ENCODE measurements at places on chromosomes 16 and 17. TPM values are rescaled to one million over a fixed set of nuclear protein-coding genes. Genes with fewer than 3 reads are reported as not detected.

TNFRSF13B gene
- not detected for total RNA-seq

PABPN1L gene
- total RNA-seq: not detected

TLCD3A gene
- 27.4 TPM for total RNA-seq

TBC1D3K gene
- total RNA-seq: not detected

DNAAF8 gene
- total RNA-seq: 0.22 TPM

WNT9B gene
- total RNA-seq: not detected

HIGD1B gene
- not detected for total RNA-seq

SSTR5 gene
- total RNA-seq: not detected

TEKT3 gene
- not detected for total RNA-seq

CDC27 gene
- 81.7 TPM for total RNA-seq

TNFAIP1 gene
- 16.6 TPM for total RNA-seq

CPD gene
- 19.2 TPM for total RNA-seq

ZG16 gene
- not detected for total RNA-seq

FOXL1 gene
- not detected for total RNA-seq

TEDC2 gene
- 6.4 TPM for total RNA-seq

MEFV gene
- not detected for total RNA-seq

VAT1L gene
- 5.8 TPM for total RNA-seq

TRIM72 gene
- not detected for total RNA-seq

NATD1 gene
- 0.45 TPM for total RNA-seq

Data from Karpas-422 (cell line).